Stimulated activated CD4-positive, alpha-beta T cell treated with anti-CD3 and anti-CD28 coated beads, TNF-alpha, amount 100 ng/mL, for 1 hour (primary cell): ENCODE measurements at places on chromosomes 16 and 17.

DNA sequence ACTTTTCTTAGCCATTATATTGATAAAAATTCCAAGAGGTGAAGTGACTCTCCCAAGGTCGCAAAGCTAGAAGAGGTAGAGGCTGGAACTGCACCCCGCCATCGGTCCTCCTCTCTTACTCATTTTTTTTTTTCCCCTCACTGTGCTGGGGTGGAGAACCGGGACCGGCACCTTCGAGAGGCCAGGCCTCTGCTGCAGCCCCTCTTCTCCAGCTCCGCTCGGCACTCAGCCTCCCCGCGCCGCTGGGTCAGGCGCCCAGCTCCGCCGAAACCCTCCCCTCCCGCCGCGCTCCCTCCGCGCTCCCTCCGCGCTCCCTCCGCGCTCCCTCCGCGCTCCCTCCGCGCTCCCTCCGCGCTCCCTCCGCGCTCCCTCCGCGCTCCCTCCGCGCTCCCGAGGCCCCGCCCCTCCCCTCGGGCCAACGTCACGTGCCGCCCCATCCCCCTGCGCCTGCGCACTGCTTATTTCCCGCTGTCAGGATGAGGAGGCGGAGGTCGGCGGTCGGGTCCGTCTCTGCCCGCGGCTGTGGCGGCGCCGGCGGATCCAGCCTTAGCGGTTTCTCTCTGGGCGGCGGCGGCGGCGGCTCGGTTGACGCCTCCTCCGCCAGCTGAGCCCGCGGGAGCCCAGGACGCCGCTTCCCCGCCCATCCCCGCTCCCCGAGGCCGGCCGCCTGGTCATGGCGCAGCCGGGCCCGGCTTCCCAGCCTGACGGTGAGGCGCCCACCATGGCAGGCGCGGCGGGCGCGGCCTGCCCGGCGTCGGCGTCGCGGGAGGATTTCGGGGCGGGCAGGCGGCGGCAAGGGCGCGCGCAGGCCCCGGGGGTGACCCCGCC is at the start of gene RABEP1:
Gene RABEP1, plus strand, starts transcription at position 471 of the 828 bp plus-strand sequence. Its CDS starts 203 bp downstream, at position 674.
- DNase-seq, result peak; percentile 92

DNA sequence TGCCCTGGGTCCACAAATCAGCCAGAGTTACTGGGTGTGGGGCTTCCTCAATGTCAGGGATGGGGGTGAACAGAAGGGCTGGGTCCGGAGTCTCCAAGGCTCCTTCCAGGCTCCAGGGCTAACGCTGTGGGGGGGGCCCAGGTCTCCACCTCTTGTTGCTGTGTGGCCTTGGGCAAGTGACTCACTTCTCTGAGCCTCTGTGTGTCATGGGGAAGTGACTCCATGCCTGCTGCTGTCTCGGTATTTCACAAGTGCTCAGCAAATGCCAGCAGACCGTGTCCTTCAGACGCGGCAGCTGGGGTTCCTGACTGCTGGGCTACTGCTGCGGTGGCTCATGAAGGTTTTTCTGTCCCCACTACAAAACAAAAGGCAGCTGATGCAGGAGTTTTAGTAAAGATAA is 26.6 kb downstream of the JPH3 start:
- no peak for DNase-seq

DNA sequence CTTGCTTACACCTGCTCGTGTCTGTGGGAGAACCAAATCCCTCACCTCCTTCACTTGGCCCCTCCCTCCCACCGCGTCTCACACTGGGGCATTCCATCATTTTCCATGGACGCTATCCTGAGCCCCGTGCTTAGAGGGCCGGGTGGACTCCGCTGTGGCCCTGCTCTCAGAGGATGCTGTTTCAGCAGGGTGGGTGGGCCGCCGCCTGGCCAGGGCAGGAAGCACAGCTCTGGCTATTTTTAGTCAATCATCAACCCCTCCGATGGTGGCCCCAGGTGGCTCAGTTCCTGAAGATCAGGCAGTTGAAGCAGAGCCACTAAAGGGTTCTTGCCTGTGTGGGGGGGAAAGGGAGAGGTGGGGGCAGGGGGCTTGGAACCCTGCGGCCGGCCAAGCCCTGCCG is 230.3 kb downstream of the ENGASE start:
- DNase-seq, result no peak

- DNase-seq, result no peak
These were observed 44.5 kb upstream of the SMIM36 start for GRCh38 chr17:55555772-55556171.

DNA sequence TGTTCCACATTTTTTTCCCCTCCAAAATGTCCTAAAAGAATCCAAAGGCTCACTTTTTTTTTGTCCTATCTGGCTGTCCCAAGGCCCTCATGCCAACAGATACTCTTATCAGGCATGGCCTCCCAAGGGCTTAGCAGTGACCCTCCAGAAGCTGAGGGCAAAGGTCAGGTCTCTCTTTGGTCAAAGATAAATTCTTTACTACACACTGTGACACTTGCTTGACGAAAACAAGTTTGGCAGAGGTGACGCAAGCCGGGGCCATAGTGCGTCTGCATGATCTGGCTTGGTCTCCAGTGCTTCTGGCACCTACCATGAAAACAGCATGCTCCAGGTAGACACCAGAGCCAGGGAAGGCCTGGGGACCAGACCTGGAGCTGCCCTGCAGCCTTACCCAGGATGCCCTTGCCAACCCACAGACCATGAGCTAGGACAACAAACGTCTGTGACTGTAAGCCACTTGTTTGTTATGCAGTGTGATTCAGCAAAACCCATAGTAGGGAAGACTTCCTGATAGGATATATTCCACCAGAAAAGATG is 48.5 kb upstream of the IRF8 start:
- DNase-seq, result no peak

DNA sequence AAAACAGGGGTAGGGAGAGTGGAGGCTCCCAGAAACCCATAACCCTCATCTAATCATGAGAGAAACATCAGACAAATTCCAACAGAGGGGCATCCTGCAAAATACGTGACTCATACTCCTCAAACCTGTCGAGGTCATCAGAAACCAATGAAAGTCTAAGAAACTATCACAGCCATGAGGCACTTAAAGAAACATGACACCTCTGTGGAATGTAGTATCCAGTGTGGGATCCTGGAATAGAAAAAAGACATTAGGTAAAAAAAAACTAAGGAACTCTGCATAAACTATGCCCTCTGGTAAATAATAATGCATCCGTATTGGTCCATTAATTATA is 16.4 kb downstream of the CDH5 start:
- no peak for DNase-seq
